ENCODE measurements at places on chromosomes 16 and 17.

- DNase-seq = no peak
Measured at GRCh38 chr16:85900027-85900792, 1.2 kb downstream of the IRF8 start.

GRCh38 chr17:50128441-50129352 is 1.3 kb downstream of the SAMD14 start:
- no peak for DNase-seq

- DNase-seq = peak; percentile 57
Measured at GRCh38 chr16:58515871-58516767, 802 bp downstream of the SETD6 start.

DNA sequence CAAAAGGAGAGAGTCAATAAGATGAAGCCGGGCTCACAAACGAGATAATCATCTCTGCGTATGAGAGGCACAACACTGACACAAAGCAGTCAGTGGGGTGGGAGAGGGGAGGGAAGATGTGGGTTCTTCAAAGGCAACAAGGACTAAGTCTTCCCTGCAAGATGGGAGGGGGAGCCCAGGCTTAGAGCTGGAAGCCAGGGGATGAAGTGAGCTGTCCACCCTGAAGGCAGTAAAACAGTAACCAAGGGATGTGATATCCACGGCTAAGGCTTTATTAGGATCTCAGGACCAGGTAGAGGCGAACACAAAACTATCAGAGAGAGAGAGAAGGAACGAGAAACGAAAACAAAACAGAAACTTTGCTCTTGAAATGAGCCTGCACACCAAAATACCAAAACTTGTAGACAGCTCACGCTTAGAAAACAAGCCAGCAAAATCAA is 115.9 kb downstream of the DYNLRB2 start:
- DNase-seq = no peak

GRCh38 chr17:4386406-4386805 is 19.9 kb upstream of the UBE2G1 start:
- no peak for DNase-seq

DNA sequence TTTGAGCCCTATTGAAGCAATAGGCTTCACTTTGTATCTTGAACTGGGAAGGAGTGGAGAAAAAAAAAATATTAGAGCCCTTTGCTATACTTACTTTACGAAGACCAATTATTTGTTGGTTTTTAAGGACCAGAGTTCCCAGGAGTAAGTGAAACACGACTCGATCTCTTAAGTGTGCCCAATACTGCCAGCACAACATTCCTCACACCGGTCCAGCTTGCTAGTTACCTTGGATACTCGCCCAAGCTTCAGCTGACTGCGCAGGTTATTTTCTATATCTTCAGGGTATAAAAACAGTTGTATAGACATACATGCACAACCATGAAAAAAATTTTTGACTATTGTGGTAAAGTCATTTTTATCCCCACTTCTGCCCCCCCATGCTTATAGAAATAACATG is 72.1 kb downstream of the RPTOR start:
- no peak for DNase-seq

GRCh38 chr16:86357950-86358349 is 152.4 kb upstream of the FOXF1 start:
- no peak for DNase-seq

DNA sequence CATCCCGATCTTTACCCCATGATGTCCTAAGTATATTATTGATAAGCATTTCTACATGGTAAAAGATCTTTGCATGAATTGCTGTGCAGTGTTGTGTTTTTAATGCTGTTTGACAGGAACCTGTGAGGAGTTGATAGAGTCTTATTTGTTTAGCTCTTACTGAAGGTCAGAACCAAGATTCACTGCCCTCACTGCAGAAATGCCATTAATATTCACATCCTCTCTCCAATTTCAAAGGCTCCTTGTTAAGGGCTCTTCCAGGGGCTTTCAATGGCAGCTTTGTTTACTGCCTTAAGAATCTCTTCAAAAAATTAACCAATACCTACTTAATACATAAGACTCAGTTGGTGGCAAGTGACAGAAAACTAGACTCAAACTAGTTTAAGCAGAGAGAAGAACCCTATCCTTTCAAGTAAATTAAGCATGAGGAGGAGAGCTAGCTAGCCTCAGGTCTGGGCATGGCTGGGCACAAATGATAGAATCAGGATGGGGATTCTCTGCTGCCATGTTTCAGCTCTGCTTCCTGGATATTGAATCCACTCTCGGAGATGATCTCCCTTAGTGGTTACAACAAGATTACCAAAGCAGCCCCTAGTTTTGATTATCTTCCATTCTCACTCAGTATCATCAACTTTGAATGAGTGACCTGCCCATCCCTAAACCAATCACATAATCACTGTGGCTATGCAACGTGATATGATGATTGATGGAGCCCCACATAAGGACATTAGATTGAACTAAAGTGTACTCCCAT is 311.8 kb downstream of the CDH11 start:
- no peak for DNase-seq

DNA sequence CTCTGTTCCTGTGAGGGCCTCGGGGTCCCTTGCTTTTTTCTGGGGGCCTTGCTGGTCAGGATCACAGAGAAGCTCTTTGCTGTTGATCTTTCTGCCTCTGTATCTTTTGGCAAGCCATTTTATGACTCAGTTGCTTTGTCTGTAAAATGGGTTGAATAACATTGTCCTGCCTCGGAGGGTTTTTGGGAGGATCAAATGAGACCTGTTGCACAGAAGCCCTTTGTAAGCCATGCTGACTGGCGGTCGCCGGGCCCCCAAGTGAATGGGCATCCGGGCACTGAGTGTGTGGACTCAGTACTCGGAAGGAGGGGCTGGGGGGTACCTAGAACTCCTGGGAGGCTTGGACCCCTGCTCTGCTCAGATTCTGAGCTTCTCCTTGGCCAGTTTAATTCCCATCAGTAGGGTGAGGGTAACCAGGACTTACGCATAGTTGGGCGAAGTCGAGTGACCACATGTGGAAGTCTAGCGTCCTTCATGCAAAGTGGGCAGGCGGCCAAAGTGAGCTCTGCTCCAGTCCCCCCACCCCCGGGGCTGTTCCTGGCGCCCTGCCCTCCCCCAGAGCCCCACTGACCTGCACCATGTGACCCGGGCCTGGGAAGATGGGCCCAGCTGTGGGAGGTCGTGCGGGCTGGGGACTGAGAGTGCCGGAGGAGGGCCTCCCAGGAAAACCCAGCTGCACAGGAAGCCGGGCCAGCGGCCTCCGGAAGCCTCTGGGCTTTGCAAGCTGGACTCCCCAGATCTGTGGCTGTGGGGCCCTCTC is 284.0 kb downstream of the SEC14L1 start:
- no peak for DNase-seq

DNA sequence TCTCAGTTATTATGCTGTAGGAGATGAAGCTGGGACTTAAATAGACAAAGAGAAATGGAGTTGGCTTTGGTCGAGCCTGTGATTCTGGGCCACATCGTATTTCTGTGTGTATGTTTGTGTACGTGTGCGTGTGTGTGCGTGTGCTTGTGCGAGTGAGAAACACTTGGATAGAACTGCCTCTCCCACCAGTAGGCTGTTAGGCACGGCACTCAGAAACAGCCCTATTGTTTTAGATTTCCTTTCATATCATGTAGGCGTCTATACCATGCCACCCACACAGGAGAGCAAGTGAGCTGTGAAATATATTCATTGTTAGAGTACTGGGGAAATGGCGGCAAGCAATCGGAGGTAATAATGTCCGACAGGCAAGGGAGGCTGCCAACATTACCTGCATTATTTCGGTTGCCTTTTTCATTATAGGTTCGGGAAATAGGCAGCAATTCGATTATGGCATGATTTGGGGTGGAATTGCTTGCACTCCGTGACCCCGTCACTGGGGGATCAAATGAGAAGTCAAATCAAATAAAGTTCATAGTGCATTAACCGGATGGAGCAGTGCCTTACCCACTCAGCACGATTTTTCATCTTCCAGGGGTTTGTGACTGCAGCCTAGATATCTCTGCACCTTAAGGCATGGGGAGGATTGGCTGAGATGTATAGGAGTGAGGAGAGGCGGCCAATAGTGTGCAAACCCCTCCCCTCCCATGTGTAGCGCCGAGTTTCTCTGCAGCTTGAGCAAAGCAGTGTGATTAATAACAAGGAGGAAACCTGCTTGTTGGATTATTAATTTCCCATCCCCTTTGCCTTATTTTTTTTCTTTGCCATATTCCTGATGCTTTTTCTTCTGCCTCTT is 89.6 kb downstream of the RBFOX1 start:
- no peak for DNase-seq

- no peak for DNase-seq
Measured at GRCh38 chr16:87172632-87173031, 144.6 kb downstream of the C16orf95 start.

GRCh38 chr16:87420026-87421002 is 28.2 kb downstream of the MAP1LC3B start:
- DNase-seq = no peak

Data from stimulated activated naive CD8-positive, alpha-beta T cell treated with anti-CD3 and anti-CD28 coated beads, Interleukin-15, Interleukin-2, amounts not matched to agents 100 U/mL and 50 U/mL, for 24 hours (primary cell).